ENCODE measurements at places on chromosomes 3 and 15.

GRCh38 chr15:40115670-40116093 is 7.0 kb upstream of the BMF start:
- no peak for DNase-seq

- no peak for DNase-seq
These were observed 82.2 kb downstream of the ITPR1 start for GRCh38 chr3:4575381-4575780.

DNA sequence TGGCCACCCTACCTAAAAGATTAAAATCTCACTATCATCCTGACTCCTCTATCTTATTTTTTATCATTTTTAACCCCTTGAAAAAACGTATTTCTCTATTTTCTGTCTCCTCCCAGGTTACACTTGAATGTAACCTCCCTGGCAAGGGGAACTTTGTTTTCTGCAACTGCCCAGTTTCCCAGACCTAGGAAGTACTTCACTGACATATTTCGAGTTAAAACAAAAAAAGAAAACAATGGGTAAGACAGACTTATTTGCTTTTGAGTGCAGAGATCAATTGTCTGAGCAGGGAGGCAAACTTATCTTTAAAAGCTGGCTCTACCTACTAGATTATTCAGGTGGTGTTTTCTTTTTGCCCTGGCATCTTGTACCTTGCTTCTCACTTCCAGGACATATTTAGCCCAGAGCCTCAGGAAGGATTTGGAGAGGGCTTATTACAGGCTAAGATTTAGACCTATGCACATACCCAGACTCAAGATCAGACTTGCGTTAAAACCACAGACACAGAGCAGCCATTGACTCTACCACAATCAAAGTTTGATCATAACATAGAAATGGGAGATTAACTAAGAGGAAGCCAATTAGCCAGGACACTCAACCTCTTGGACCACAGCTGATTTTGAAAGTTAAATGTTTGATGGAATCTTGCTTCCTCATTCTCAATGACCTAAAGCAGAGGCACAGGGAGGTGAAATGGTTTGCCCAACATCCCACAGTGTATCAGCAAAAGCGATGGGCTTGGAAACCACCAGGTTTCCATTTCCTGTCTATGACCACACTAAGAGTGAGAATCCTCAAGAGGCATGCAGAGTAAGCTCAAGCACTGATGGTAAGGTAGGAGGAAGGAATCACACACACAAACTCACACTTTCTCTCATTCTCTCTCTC is 169.5 kb upstream of the THBS1 start:
- DNase-seq = no peak

- no peak for DNase-seq
These were observed 458.1 kb downstream of the DIPK2A start for GRCh38 chr3:144429719-144430121.

DNA sequence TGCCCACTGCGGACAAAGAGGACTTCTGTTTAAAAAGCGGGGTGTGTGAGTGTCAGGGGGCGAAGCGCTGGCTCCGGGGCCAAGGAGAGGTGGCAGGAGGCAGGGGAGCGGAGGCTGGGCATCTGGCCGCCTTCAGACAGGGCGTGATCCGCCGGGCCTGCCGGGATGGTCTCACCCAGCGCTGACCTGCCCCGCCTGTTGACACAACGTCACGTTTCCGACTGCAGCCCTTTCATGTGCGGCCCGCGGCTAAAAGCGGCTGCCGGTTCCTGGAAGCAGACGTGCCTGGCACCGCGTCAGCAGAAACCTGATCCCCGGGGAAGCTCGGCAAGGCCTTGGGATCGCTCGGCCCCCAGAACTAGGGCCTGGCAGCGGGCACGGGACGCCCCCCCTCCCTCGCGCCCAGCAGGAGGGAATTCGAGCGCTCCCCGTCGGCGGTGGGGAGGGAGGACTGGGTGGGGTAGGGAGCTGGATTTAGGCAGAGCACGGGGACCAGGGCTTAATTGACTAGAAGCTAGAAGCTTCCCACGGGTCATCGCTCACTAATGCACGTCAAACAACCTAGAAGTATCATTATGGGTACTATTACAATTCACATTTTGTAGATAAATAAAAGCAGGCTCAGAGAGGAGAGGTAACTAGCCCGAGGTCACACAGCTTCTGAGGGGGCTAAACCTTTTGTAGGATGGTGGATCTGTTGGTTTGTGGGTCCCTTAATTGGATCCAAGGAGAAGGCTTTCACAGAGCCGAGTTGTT is 7.7 kb downstream of the BHLHE40 start:
- no peak for DNase-seq

DNA sequence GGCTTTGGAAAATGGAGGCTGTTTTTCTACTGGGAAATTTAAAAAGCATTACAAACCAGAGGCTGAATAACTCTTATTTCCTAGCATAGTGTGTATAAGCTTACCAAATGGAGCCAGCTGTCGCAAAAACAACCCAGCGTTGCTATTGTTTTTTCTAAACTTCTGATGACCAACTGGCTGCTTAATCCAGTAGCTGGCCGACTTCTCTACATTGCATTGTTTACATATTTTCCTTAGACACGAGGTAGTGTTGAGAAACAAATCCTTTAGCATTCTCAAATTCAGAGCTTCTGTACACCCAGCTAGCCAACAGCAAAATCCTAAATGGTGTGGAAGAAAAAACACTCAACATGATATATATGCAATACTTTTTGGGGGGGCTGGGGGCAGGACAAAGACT is 161.0 kb upstream of the ADAMTS9 start:
- no peak for DNase-seq

All from NCI-H1694 (cell line).